ENCODE measurements at places on chromosomes 2 and 18.

DNA sequence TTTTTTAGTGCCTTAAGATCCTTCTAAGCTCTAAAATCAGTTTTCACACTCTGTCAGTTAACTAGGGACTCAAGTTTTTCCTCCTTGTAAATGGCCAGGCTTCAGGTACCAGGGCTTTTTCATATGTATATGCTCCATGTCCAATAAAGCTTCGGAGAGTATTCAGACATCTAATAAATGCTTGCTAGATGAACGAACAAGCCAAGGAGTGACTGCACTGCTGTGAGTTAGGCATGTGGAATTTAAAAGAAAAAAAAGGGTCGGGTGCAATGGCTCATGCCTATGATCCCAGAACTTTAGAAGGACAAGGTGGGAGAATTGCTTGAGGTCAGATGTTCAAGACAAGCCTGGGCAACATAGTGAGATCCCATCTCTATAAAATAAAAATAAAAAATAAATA lies 81.9 kb downstream of the CDH2 start:
- DNase-seq, result no peak

- DNase-seq, result no peak
Observed at GRCh38 chr2:60366135-60366712, 187.2 kb downstream of the BCL11A start.

DNA sequence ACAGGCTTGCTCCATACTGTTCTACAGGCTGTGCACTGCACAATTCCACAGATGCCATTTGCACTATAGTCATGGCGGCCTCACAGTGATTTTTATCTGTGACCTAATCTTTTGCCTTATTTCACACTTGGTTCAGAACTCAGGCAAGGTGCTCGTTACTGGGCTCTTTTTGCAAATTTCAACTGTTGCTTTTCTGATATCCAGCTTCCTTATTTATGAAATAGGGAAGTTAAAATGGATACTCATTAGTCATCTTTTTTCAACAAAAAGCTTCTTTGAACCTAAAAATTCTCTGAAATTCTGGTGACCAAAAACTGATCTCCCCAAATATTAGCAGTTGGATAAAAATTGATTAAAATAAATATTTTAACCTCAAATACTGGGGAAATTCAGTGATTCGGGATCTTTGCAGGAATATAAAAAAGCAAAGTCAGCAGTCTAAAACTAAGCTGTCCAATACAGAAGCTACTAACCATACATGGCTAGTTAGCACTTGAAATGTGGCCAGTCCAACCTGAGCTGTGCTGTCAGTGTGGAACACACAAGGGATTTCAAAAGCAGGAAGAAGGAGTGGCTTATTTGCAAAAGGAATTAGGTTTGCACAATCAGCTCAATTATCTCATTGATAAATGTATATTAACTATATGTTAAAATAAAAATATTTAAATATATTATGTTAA lies 134.4 kb downstream of the COL4A4 start:
- no peak for DNase-seq

- DNase-seq, result peak; percentile 57
Observed at GRCh38 chr2:1854729-1855547, 110.6 kb upstream of the PXDN start.

- no peak for DNase-seq
Observed at GRCh38 chr2:80393991-80394390, 89.4 kb upstream of the LRRTM1 start.

- no peak for DNase-seq
Observed at GRCh38 chr2:167692936-167693335, 554.5 kb downstream of the STK39 start.

DNA sequence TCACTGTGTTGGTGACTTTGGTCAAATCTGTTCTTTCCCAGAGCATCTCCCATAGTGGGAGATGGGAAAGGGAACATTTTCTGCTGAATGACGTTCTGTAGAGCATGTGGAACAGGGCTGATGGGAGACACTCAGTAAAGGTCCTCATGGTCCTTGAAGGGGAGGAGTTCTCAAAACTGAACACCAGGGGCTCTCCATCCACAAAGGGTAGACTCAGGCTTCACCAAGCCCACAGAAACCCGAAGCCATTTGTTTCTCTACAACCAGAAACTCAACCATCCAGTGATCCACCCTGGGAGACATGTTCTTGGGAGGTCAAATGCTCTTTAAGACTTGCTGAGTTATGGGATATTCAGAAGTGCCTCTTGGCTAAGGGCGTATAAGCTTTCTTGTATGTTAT lies 131.8 kb downstream of the ACOXL start:
- no peak for DNase-seq

DNA sequence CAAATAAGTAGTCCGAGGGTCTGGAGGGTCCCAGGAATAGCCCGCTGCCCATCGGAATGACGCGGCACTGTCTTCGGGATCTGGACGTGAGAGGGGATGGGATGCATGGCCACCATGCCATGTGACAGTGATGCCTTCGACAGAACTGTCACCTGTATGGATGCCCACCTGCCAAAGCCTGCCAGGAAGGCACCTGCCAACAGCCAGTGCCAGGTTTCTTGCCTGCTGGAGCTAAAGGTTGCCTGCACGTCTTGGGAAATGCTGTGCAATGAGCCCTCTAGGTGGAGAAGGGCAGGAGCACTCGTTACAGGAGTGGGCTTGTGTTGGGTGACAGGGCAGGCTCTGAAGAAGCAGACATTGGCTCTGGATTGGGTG lies 20.5 kb downstream of the GPR35 start:
- no peak for DNase-seq

- no peak for DNase-seq
Observed at GRCh38 chr2:163474889-163475288, 260.9 kb downstream of the FIGN start.

GRCh38 chr2:11389551-11390398 lies 45.3 kb upstream of the ROCK2 start:
- no peak for DNase-seq

GRCh38 chr18:76246590-76246989 lies 248.5 kb downstream of the ZNF516 start:
- no peak for DNase-seq

GRCh38 chr18:24103320-24104021 lies 35.4 kb upstream of the CABYR start:
- DNase-seq, result no peak

DNA sequence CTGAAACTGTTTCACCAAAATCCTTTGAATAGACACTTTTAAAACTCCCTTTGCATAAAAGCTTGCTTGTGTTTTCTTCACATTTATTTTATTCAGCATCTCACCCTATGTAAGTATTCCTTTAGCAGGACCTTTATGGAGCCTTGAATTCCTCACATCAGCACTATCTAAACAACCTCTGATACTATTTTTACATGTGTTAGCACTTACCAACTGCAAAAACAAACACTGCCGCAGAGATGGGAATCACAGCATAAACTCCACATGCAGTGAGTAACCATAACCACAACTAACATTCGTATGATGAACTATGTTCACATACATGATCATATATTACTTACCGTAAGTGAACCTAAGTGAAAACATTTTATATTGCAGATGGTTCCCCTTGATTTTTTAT lies 15.4 kb downstream of the FBXO15 start:
- DNase-seq, result no peak

DNA sequence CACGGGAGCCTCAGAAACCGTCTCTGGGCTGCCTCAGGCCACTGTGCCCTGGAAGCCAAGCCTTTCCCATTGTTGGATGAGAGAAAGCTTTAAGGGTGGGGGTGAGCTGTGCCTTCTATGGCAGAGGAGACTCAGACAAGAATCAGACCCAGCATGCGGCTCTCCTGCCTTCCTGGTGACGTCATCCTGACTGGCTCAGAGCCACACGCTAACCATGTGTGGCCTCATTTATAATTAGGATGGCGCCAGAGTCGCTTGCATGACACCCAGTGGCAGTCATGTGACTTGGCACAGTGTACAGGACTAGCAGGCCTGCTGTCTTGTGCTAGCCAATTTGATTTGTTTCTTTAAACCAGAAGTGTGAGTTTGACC lies 99.1 kb downstream of the SH3BP4 start:
- peak; percentile 40 for DNase-seq

DNA sequence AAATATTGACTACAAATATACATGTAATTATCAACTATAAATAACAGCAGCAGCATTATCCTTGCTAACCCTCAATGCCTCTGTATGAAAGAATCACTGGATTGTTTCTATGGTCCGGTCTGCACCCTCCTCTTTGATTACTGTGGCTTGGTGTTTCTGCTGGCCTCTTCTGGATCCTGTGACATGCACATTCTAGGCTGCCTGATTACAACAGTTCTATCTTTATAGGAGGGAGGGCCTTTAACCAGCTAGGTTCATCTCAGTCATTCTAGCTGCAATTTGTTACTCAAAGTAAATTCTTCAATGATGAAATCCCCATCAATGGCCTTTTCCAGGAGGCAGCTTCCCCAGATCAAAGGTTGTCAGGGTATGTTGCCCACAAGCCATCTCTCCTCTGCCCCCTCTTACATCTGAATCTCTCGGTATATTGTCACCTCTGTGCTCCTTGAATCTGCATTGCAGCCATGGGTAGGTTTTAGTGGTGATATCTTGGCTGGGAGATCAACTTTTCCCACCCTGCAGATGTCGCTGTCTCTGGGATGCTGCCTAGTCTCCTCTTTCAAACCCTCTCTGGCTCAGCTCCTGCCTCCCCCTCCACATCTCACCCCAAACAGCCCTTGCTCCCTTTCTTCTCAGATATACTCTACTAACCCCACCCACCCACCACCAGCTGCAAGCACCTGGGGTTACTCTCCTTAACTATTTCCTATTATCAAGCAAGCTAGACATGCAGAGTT lies 106.2 kb upstream of the BZW1 start:
- DNase-seq, result no peak

DNA sequence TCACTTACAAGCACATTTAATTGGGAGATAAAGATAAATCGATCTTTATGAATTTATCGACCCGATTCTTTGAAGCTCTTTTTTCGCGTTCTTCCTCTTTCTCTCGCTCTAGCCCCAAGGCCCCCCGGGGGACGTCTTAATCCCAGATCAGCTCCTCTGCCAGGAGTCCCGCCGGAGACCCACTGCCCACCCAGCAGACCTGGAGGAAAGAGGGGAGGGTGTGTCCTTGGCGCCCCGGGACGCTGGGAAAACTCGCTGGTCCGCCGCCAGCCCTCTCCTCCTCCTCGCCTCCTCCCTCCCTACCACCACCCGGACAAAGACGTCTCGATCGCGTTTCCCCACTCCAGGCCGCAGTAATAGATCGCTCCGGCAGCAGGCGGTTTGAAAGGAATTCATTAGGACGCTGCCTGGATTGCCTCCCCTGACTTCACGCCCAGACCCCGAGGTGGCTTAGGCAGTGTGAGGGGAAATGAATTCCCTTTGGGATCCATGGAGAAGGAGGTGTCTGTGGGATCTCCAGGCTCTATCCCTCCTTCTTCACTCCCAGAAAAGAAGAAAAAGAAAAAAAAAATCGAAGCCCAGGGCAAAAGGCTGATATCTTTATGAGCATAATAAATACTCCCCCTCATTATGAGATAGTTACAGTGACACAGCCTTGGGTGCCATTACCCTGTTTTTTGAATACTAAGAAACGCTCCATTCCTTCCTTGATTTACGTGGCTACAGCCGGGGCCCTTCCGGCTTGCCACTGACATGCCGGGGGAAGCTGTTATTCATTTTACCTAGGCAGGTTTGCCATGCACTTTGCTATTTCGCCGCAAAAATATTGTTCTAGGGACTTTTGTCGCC lies 1.8 kb upstream of the GBX2 start:
- DNase-seq, result no peak

GRCh38 chr2:85768713-85769112 lies 14.9 kb downstream of the ATOH8 start:
- no peak for DNase-seq

DNA sequence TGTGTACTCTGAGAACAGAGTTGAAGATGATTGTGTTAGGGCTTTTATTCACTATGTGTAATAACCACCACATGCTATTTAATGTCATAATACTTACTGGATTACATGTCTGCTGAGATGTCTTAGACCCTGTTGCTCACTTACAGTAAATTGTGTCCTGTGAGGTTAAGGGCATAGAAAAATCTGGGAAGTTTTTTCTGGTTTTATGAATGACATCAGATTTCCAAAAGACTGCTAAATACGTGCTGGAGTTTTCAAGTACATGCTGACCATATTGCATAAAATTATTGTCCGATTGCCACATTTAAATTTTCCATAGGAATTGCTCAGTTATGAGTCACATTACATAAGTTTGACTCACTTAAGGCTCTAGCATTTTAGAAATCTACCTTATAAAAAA lies 96.7 kb upstream of the COL5A2 start:
- DNase-seq, result peak; percentile 45

DNA sequence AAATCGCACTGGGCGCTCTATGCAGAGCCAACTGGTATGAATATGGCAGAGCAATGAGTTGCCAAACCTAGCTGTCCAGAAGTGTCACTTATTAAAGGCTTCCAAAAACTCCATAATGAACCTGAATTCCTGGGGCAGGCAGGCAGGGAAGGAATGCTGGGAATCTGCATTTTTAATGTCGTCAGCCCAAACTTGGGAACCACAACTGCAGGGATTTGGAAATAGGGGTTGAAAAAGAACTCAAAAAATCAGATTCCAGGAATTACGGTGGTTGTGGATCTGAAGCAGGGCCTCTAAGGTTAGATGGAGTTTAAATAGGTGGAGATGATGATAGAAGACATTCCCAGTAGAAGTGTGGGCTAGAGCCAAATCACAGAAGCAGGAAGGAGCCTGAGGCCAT lies 15.0 kb downstream of the NCKAP5 start:
- no peak for DNase-seq

GRCh38 chr18:58217052-58217451 lies 173.0 kb downstream of the NEDD4L start:
- DNase-seq, result no peak

- no peak for DNase-seq
Observed at GRCh38 chr2:47194410-47194809, 39.3 kb upstream of the STPG4 start.

DNA sequence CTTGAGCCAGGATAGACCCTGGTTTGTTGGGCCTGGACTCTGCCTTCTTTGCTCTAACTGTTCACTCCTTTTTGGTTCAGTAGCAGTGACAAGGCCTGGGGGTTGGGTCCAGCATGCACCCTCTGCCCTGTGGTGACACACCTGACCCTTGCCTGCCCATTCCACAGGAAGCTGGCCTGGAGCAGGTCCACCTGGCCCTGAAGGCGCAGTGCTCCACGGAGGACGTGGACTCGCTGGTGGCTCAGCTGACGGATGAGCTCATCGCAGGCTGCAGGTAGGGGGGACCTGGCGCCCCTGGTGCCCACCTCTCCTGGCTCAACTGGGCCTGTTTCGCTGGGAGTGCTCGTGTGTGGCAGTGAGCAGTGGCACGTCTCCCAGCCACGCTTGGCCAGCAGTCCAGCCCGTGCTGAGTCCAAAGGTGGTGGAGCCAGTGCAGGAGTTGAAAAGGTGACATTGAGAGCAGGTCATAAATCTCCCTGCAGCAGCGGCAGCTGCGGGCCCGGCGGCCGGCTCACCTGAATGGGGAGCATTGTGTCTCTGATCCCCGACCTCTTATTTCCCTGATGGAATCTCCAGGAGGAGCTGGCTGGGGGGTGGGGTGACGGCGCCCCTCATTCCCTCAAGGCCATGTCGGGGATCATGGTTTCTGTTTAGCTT lies 102.6 kb downstream of the DYSF start:
- no peak for DNase-seq

- DNase-seq, result no peak
Observed at GRCh38 chr2:96662360-96662759, 19.8 kb downstream of the FER1L5 start.
